ENCODE measurements at places on chromosomes 5 and 9.

GRCh38 chr9:77927265-77927664, 104.3 kb downstream of the GNAQ start:
- no peak for DNase-seq

- DNase-seq = no peak
Observed at GRCh38 chr5:27818888-27819287, 780.5 kb upstream of the CDH9 start.

GRCh38 chr5:106127341-106127781, 1543.4 kb downstream of the EFNA5 start:
- DNase-seq = no peak

GRCh38 chr5:133934822-133935666, 33.4 kb downstream of the C5orf15 start:
- no peak for DNase-seq

DNA sequence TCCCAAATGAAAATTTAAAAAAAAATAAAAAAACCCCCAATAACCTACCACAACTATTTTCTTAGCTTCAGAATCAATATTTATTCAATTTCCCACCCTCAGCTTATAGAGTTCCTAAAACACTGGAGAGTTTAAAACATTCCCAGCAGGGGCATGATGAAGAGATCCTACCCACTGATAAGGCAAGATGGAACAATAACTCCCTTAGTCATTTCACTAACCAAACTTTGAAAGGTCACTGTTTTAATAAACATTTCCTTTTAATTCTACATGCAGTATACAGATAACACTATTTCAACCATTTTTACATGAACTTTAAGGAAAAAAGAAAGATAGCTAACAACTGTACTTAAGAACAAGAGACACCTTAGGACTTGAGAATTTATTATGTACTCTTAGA, 34.9 kb upstream of the ACOT12 start:
- no peak for DNase-seq

GRCh38 chr9:136327304-136327974, at the start of gene GPSM1:
Gene GPSM1, plus strand, starts transcription at chr9:136327539. Its CDS starts 157 bp downstream, at chr9:136327696.
- no peak for DNase-seq

- DNase-seq = no peak
Observed at GRCh38 chr9:128920381-128921058, at the start of gene PHYHD1. Gene PHYHD1, plus strand, starts transcription at chr9:128920982. Its CDS starts 1,342 bp downstream, at chr9:128922324.

DNA sequence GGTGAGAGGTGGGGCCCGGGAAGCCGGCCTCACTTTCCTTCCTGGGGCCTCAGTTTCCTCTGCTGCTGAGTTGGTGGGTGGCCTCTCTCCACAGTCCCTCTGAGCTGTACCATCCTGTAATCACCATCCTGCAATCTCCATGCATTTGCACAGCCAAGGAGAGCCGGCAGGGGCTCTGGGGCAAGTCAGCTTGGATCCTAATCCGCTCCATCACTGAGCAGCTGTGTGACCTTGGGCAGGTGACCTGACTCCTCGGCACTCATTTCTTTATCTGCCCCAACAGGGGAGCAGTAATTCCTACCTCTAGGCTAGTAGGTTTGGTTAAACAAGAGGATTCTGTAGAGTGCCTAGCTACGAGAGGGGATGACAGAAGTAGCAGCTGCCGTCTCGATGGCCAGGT, 88.2 kb upstream of the ZNF618 start:
- no peak for DNase-seq

DNA sequence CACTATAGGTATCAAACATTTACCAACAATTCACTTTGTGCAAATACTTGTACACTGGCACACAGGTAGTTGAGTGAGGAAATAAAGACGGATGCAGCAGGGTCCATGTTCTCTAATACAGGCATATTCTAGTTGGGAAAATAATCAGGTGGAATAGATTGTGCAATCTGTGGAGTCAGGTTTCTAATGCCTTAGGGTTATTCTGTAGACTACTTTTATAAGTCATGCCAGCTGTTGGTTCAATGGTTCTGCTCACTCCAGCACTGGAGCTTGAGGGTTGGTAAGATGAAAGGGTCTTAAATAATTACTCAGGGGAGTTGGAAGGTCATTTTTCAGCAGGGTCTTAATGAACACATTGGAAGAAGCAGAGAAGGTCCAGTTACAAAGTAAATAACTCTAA, 690.3 kb upstream of the DMAC1 start:
- no peak for DNase-seq

- DNase-seq = no peak
Observed at GRCh38 chr9:77978086-77978781, 53.4 kb downstream of the GNAQ start.

DNA sequence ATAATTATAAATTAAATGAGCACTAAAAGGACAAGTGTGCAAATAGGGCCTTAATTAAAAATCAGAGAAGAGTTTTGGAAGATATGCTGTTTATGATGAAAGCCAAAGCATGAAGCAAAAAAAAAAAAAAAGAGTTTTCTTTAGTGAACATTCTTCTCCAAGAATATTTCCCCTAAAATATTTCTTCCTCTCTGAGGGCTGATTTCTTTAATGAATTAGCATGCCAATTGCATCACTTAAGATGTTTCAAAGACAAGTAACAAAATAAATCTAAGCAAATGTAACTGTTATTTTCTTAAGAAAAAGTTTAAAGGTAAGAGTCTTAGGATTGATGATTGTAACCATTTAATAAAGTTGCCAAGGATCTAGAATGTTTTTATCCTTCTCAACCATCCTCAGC, 81.6 kb upstream of the MPDZ start:
- DNase-seq = no peak

GRCh38 chr5:172872997-172873491, 39.0 kb downstream of the ERGIC1 start:
- no peak for DNase-seq

- no peak for DNase-seq
Observed at GRCh38 chr9:91258451-91258850, 103.3 kb downstream of the AUH start.

DNA sequence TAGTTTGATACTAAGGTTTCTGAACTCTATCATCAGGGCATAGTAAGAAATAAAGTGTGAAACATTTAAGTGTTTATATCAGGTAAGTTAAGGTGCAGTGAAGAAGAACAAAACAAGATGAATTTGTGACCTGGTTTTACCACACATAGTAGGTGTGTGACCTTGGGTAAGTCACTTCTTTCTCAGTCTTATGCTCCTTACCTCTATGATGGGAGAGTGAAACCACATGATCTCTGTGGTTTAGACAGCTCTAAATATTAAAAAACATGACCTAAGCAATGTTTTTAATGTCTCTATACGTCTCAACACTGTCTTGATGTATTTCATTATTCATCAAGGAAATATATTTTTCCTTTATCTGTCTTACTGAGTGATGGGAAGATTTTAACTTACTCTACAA, 629.6 kb upstream of the DMAC1 start:
- no peak for DNase-seq

DNA sequence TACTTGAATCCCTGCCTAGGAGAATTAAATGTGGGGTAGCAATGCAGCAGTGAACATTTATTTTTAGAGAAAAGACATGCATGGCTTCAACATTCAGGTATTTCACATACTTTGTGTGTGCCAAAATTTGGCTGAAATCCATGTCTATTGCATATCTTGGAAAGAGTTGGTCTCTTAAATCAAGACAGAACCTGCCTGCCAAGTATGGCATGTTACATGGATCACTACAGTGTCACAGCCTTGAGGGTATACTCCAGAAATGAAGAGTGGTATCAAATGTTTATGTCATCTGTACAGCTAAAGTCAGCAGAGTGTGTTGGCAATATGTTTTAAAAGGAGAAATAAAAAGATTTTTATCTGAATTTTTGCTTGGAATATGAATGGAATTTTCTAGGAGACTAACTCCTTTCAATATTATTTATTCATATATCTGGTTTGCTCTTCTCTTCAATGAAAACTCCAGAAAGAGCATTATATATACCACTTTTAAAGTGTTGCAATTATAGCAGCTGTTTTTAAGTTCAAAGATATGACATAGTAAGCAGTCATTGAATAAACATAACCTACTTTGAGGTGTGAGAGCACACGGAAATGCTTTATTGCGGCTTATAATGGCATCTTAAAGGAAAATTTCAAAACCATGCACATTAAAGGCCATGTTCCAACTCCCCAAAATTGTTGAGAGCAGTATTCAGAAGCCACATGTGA, 95.4 kb upstream of the MINAR2 start:
- no peak for DNase-seq

DNA sequence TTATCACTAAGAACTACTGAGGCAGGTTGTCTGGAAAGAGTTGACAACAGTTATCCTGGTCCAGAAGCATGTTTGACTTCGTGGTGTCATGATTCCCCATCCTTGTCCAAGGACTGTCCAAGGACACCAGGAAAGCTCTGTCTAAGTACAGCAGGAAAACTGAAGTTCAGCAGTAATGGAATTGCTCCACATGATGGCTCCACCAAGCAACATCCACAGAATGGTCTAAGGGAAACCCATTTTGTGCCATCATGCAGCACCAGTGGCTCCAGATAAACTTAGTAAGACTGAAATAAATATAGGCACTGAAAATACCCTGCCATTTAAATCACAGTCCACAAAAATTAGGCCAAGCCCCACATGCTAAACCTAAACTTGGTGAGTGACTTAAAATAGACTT, 192.8 kb downstream of the CDH18 start:
- no peak for DNase-seq

DNA sequence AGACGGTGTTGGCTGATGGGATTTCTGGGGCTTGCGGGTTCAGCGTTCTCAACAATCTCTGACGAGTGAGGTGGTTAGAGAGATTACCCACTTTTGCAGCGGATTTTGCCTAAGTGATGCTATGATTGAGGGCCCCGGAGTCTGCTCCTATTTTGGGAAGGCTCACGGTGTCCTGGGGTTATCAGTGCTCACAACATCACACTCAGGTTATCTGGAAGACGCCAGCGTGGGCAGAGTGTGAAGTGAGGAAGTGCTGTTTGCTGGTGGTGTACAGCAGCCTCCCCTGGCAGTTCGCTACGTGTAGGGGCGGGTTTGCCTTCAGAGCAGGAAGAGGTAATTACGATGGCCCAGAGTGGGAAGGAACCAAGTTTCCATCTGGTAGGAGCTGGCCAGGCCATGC, 341.2 kb upstream of the IRX2 start:
- DNase-seq = no peak

- no peak for DNase-seq
Observed at GRCh38 chr5:156591631-156592030, 258.5 kb upstream of the PPP1R2B start.

GRCh38 chr9:125361837-125362531, 100.4 kb downstream of the GAPVD1 start:
- DNase-seq = no peak

DNA sequence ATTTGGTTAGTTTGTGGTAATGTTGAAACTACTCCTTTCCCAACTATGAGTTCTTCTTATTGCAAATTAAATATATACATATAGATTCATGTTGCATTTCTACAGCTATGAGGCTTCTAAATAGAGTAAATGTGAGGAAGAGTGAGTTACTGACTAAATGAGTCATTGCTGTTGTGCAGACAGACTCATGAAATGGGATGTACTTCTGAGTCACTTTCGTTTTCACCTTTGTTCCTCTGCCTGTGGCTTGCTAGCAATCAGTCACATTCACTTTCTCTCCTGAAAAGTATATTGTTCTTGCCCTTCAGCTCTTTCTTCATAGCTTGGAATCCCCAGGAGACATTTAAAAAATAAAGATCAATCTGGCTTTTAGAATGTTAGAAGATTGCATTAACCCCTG, 295.5 kb upstream of the SMC2 start:
- no peak for DNase-seq

- no peak for DNase-seq
Observed at GRCh38 chr5:139402561-139403158, 1.2 kb downstream of the SPATA24 start.

GRCh38 chr9:113973963-113974413, 97.9 kb downstream of the ZNF618 start:
- DNase-seq = no peak

DNA sequence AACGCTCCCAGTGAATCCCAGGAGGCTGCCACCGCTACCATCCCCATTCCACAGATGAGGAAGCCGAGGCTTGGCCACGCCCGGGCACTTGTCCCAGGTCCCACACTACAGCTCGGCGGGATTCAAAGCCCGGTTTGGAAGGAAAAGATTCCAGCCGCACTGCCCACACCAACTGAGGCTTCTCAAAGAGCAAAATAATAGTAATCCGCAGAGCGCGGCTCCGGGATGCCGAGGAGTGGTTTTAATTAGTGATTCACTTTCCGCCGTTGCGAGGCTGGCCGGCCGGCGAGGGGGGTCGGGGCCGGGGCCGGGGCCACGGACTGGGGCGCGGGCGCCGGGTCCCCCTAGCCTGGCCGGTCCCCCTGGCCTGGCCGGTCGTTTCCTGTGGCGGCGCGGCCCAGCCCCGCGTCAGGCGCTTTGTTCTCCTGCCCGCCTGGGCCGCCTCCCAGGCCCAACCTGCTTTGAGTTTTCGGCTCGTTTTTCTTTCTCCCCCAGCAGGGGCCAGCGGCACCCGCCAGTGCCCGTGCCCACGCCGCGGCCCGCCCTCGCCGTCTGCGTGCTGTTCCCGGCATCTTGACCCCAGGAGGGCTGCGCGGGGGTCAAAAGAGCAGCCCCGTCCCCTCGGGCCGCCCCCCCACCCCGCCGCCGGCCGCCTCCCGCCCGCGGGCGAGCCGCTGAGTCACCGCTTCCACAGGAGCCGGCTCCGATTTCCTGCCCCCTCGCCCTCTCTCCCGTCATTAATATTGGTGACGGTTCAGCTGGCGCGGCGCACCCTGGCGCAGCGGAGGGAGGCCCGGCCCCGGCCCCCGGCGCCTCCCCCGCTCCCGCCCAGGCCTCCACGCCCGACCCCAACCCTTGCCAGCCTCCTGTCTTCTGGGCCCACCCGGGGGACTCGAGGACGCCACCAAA, 31.2 kb downstream of the FGF18 start:
- DNase-seq = peak; percentile 7

DNA sequence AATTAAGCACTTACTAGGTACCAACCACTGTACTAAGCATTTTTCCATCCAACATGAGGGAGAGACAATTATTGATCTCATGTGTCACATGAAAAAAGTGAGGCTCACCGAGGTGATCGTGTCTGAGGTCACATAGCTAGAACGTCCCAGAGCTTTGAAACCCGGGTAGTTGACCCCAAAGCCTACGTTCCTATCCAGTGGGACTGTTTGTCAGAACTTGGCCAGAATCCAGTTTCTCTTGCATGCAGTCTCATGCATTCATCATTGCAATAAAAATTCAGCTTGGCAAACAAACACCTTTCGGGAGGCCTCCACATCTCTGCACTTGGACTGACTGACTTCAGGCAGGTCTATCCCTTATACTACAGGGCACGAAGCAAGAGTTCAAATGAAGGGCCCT, 23.4 kb upstream of the FAT2 start:
- DNase-seq = no peak

- DNase-seq = no peak
Observed at GRCh38 chr5:123455640-123456039, 32.4 kb upstream of the CEP120 start.

DNA sequence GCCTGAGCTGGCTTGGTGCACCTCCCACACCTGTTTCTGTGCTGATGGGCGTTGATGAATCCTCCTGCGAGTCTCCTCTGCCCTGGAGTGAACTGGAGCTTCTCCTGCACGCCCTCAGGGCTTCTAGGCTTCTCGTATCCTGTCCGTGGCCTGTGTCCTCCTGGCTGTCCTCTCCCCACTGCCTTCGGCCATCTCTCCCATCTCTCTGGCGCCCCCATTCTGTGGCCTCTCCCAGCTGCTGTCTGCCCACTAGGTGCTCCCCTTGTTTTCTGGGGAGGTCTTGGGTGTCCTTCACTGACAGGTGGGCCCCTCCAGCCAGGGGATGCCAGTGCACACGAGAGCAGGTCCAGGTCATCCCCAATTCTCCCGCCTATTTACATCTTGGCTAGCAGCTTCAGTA, 28.8 kb downstream of the AHRR start:
- DNase-seq = no peak

- peak; percentile 97 for DNase-seq
Observed at GRCh38 chr9:125143377-125144090, at the start of gene SCAI. Gene SCAI, minus strand, starts transcription at chr9:125143528. Its CDS starts 91 bp downstream, at chr9:125143437.

- no peak for DNase-seq
Observed at GRCh38 chr5:176391999-176392398, 3.4 kb downstream of the HIGD2A start.

Data from stimulated activated CD4-positive, alpha-beta T cell treated with anti-CD3 and anti-CD28 coated beads, Interleukin-12 subunit alpha, Interleukin-12 subunit beta, amount 100 ng/mL, for 48 hours (primary cell).